GM04504 (cell line): ENCODE measurements at places on chromosomes 6 and 20.

DNA sequence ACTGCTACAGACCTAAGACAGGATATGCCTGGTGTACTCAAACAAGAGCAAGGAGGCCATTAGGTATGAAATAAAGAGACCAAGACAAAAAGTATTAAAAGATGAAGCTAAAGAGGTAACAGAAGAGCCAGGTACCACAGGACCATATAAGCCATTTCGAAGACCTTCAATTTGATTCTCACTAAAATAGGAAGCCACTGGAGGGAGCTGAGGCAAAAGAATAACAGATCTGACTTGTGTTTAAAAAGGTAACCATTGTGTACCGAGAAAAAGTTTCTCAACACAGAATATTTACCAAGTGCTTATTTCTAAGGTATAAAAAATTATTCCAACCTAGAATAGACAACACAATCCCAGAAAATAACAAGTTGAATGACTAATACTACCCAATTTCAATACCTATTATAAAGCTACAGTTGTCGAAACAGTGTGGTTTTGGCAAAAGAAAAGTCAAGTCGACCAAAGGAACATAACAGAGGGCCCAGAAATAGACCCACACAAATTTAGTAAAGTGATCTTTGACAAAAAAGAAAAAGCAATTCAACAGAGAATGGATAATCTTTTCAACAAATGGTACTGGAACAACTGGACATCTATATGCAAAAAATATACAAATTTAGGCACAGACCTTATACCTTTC is 125.3 kb upstream of the DST start:
- DNase-seq: no peak

DNA sequence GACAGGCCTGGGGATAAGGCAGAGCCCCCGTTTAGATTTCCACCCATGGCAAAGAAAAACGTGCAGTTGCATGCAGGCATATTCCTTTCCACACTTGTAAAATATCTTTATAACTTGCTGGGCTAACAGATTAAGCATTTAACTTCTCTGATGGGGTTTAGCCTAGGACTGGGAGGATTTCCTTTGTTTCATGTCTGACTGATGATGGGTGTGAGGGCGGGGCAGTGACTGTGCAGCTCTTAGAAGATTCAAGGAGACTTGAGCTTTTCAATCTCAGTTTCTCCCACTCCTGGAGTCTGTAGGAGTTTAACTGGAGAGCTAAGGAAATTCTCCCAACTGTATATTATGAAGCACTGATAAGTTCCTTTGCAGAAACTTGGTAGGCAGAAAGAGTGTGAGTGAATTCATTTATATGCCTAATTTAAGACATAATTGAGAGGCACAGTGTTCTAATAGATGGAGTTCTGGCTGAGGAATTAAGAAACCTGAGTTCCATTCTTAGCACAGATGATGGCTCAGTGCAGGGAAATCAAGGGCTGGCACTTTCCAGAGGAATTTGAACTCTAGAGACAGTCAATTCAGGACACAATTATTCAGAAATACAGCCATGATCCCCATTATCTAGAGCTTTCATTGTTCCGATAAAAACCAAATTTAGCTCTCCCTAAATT is 214.6 kb upstream of the CNR1 start:
- no peak for DNase-seq

DNA sequence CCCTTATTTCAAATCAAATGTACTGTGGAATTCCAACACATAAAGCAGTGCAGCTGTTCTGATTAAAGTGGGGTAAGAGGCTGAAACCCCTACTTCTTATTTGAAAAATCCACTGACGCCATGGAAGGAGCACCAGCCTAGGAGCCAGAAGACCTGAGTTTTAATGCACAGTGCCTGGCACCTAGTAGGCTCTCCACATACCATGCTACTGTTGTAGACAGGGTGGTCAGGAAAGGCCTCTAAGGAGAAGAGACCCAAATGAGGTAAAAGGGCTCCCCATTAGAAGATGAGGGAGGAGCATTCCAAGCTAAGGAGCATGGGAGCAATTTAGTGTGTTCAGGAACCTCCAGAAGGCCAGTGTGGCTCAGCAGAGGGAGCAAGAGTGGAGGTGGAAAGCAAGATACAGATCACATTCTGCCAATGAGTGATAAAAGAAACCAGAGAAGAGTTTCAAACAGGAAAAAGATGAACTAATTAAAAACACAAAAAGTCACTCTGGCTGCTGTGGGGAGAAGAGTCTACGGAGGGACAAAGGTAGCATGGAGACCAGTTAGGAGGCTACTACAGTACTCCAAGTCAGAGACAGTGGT is 11.8 kb upstream of the ZNF76 start:
- DNase-seq: no peak

DNA sequence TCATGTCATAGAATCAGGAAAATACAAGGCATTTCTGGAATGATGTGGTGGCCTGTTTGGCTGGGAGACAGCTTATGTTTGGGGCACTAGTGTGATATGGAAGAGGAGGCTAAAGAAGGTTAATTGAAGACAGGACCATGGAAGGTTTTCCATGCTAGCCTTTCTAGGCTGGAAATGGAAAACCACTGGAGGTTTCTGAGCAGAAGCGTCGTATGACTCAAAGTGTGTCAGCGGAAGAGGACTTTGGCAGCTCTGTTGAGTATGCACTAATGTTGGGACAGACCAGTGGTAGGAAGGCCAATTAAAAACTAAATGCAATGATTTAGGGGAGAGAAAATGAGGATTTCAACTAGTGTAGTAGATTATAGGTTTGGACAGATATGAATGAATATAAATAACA is 413.1 kb downstream of the PLCB1 start:
- peak; percentile 76 for DNase-seq

DNA sequence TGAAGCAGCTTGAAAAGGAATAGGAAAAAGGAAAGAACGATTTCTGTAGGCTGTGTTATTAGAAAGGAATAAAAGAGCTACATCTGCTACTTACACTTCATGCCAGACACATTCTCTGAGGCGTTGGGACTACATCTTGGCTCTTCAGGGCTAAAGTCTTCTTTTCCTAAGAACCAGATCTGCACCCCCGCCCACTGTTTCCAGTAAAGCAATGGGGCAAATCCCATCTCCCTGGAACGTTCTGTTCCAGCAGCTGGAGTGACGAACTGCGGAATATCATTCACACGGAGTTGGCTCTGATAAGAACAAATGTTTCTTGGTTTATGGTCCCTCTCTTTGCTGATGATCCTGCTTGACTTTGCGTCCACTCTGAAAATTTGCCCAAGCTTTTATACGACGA is 26.9 kb downstream of the FAM50B start:
- no peak for DNase-seq

- no peak for DNase-seq
Observed at GRCh38 chr6:137581019-137581707, 87.0 kb upstream of the OLIG3 start.

DNA sequence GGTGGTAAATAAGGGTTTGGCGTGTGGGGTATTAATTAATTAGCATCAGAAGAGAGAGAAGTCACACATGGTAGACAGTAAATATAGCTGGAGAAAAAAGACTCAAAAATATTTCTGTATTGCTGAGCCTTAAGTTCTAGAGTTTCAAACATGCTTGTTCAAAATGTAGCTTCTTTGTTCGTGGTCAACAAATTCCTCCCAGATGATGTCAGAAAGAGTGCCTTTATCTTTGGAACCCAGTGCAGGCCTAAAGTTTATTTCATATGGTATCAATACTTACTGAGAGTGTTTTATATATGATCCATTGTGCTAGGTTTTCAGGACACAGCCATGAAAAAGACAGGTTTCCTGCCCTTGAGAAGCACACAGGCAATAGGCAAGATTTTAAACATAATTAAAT is 18.3 kb downstream of the MARCKS start:
- DNase-seq: no peak

- DNase-seq: peak; percentile 28
Observed at GRCh38 chr20:38321959-38322598, 18.1 kb downstream of the BPI start.

- DNase-seq: no peak
Observed at GRCh38 chr6:45916692-45917091, 99.0 kb downstream of the CLIC5 start.

DNA sequence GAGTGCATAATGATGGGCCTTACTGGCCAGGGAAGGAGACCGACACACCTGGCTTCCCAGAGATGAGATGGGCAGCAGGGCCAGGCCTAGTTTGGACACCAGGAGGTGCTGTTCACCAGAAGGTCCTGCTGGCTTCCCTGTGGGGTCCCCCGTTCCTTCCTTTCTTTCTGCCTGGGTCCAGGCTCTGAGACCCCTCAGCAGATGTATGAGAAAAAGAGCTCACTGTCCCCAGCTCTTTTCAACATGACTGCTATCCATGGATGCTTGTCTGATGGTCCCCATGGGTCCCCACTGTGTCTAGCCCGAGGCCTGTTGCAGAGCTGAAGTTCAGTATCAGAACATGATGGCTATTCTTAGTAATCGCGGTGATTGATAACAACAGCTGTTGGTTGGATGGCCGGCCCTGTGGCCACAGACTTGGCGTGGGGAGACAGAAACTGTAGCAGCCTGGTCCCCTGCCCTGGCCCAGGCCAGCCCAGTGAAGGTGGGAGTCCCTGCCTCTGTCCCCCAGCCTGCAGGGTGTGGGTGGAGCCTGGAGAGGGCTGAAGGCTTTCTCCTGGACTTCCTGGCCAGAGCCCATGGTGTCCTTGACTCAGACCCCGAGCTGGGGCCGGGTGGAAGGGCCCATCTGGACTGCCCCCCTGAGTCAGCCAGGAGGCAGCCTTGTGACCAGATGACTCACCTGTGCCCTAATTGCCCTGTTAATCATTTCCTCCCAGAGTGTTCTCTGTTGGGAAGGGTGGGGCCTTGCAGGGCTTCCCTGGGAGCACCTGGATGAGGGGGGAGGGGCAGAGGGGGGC is 9.9 kb upstream of the BAK1 start:
- peak; percentile 75 for DNase-seq

DNA sequence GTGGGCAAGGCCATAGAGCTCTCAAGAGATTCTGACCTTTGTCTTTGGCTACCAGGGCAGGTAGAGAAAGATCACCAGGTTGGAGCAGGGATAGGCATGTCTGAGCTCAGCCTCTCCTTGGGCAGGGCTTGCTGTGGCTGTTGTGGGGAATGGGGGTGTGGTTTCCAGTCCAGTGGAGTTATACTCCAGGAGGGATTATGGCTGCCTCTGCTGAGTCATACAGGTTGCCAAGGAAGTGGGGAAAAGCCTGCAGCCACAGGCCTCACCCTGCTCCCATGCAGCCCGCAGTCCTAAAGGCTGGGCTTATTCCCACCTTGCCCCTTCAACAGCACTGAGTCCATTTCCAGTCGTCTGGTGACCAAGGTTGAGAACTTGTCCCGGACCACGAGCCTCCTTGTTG is 21.9 kb downstream of the MEP1A start:
- no peak for DNase-seq

DNA sequence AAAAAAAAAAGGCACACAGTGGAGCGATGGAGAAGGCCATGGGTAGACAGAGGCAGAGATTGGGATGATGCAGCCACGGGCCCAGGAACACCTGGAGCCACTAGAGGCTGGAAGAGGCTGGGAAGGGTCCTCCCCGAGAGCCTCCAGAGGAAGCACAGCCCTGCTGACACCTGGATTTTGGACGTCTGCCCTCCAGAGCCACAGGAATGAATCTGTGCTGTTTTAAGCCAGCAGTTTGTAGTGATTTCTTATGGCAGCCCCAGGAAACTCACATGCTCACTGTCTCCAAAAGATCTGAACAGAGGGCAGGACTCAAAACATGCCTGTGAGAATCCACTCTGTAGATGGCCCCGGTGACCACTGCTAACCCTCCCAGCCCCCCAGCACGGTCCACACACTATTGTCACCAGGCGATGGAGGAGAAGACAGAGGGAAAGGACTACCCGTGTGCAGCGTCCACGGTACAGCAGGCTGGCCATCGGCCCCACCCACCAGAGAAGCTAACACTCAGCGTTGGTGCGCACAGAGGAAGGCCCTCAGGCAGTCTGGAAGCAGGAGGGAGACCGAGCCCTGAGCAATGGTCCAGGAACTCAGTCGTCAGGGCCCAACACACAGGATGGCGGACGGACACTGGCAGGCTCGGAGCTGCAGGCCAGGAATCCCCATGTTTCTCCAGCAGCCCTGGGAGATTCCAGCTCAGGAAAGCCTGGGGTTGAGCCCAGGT is 99.7 kb downstream of the BMP7 start:
- no peak for DNase-seq

DNA sequence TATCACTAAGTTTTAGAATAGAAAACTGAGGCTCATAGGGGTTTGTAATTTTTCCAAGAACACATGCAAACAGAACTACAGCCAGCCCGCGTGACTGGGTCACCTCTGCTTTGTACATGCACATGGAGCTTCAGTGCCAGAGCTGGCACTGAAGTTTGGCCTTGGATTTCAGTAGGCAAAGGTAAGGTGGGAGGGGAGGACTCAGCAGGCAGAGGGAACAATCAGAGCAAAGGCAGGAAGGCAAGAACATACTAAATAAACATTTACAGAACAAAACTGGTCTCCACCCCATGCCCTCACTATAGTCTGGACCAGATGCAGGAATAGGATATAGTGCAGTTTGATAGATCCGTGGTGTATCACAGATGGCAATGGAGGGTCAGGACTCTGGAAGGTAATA is 13.6 kb upstream of the ABRACL start:
- DNase-seq: no peak

DNA sequence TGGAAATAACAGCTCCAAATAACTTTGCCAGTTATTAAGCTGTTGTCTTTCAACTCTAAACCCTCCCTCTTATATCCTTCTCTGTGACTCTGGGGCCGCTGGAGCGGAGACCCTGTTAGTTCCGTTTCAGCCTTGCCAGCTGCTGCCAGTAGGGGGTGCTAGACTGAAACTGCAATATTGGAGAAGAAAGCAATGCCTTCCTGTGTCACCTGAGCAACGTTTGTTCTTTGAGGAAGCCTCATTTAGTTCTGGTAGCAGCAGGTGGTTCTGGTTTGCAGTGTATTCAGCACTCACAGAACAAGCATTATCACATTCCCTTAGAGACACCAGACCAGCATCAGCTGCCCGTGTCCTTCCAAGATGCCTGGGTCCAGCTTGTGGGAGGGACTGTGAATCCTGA is 22.9 kb upstream of the JAG1 start:
- DNase-seq: no peak

- no peak for DNase-seq
Observed at GRCh38 chr6:3037638-3038365, 30.5 kb upstream of the RIPK1 start.

- no peak for DNase-seq
Observed at GRCh38 chr20:25860531-25861150, 164.0 kb upstream of the ZNF337 start.

GRCh38 chr6:75084872-75085381 is 120.9 kb downstream of the COL12A1 start:
- DNase-seq: no peak
